ENCODE measurements at places on chromosomes 2 and 18.

- DNase-seq: no peak
Observed at GRCh38 chr2:121613152-121613551, 36.1 kb downstream of the CLASP1 start.

GRCh38 chr18:46374850-46375249 lies 270.7 kb downstream of the HAUS1 start:
- DNase-seq: no peak

- DNase-seq: no peak
Observed at GRCh38 chr18:31773774-31774476, 13.2 kb upstream of the SLC25A52 start.

- no peak for DNase-seq
Observed at GRCh38 chr2:203685081-203685621, 21.3 kb upstream of the CD28 start.

- no peak for DNase-seq
Observed at GRCh38 chr2:220779931-220780330, 792.2 kb downstream of the EPHA4 start.

DNA sequence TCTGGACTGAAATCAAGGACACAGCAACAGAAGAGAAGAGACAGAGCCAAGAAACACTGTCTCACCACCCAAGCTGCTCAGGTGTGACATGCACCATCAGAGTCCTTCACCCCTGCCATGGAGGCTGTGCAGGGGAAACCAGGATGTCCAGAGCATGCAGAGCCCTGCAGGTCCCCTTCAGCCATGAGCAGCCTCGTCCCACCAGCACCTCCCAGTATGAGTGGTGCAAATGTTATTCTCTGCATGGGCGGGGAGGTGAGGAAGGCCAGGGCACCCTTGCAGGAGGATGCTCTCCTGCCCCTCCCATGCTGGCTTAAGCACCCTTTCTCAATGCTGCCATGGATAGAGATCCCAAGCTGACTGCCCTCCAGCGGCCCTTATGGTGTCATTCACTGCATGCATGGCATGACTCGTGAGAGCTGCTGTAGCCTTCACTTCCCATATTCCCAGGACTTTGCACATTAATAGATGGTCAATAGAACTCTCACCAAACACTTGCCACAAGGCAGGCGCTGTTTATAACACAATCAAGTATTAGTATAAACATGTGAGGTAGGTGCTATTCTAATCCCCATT lies 171.0 kb downstream of the ANAPC1 start:
- no peak for DNase-seq

- DNase-seq: no peak
Observed at GRCh38 chr2:124560592-124561112, 535.6 kb downstream of the CNTNAP5 start.

- no peak for DNase-seq
Observed at GRCh38 chr2:86396291-86396785, 44.8 kb upstream of the KDM3A start.

DNA sequence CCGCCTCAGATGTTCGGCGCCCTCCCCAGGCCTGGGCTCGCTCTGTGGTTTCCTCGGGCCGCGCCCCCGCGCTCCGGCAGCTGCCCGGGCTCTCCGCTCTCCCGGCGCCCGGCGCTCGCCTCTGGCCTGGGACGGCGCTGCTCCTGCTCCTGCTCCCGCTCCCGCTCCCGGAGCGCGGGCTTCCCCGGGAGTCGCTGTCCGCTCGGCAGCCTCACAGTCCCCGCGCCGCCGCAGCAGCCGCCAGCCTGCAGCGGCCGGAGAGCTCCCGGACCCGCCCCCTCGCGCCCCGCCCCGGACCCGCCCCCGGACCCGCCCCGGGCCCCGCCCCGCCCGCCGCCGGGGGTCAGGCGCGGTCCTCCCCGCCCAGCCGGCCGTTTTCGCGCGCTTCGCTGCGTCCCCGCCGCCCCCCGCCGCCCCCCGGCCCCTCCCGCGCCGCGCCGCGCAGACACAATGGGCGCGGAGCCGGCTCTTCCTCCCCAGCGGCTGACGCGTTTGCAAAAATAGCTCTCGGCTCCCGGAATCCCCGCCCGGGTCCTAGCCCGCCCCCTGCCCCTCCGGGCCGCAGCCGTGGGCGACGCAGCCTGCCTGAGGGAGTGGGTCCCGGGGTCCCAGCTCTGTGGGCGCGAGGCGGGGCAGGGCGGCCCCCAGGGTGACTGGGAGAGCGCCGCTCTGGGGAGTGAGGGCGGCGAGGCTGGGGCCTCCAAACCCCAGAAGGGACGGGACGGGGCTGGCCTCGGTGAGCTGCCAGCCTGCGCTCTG lies at the start of gene ARL4C:
ARL4C (minus strand) TSS at position 247 of the 759 bp plus-strand sequence. CDS start 495 bp downstream, outside the sequence.
- no peak for DNase-seq

- DNase-seq: no peak
Observed at GRCh38 chr2:31373127-31373526, 41.4 kb downstream of the XDH start.

DNA sequence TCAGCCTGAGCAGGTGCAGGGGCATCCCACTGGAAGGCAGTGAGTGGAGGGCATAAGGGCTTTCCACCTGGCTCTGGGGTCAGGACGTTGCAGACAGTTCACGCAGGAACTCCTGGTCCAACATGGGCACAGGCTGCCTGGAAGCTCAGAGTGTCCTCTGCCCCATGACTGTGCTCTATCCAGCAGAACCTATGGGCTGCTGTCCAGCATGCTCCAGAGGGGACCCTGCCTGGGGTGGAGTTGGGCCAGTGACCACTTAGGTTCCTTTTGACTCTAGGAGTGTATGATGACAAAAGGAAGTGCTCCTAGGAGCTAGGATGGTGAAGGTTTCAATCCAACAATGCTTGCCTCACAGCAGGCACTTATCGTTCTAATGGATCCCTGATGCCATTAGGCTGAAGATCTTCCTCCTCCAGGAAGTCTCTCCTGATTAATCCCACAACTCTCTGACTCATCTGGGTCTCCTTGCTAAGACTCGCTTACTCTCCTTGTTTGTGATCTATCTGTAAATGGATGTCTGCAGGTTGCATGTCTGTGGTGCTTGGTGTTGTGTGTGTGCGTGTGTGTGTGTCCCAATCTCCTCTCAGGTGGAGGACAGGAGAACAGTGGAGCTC lies 224.0 kb downstream of the CELF4 start:
- DNase-seq: no peak

- DNase-seq: no peak
Observed at GRCh38 chr2:63058921-63059792, 8.5 kb downstream of the OTX1 start.

All from stimulated activated CD4-positive, alpha-beta T cell treated with anti-CD3 and anti-CD28 coated beads, Interleukin-12 subunit alpha, Interleukin-12 subunit beta, amount 100 ng/mL, for 48 hours (primary cell).